ENCODE measurements at places on chromosomes 4 and X. TPM values are rescaled to one million over a fixed set of nuclear protein-coding genes. Genes with fewer than 3 reads are reported as not detected.

Gene TMEM255A
- 0.17 TPM for total RNA-seq

Gene RBM47
- total RNA-seq, result 0.17 TPM

Gene PLS3
- 124 TPM for total RNA-seq

Gene KLHL34
- total RNA-seq, result not detected

Gene MYOZ2
- total RNA-seq, result 0.69 TPM

Gene ASB9
- 4.2 TPM for total RNA-seq

Gene KCND1
- total RNA-seq, result 0.32 TPM
